ENCODE measurements at places on chromosomes 3 and 15. TPM values are rescaled to one million over a fixed set of nuclear protein-coding genes. Genes with fewer than 3 reads are reported as not detected.

The ISLR gene
- total RNA-seq, result 2.4 TPM

The TNIK gene
- 9.8 TPM for total RNA-seq

The CADPS gene
- 0.17 TPM for total RNA-seq

The CLDN1 gene
- total RNA-seq, result 92.0 TPM

The ATP13A5 gene
- not detected for total RNA-seq

The PLS1 gene
- total RNA-seq, result 21.9 TPM

- H3K27me3 ChIP-seq, result no peaks in the 10 kb centered on the region
- H3K4me3 ChIP-seq, result no peak overlapping the region
- H3K36me3 ChIP-seq, result no peaks in the 10 kb centered on the region
- no peaks in the 10 kb centered on the region for H3K4me1 ChIP-seq
Measured at GRCh38 chr3:137385922-137386321, 378.2 kb upstream of the SOX14 start.

DNA sequence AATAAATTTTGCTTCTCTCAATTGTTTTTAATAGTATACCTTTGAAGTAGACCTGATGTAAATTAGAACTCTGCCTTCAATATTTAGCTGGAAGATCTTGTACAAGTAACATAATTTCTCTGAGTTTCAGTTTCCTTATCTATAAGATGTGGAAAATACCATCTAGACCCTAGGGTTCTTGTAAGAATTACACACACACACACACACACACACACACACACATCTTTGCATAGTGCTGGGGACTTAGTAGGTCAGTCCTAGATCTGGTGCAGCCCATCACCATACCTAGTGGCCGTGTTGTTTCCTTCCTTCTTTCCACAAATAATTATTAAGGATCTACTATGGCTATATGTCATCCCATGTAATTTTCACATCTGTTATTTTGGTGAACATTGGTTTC is 11.0 kb downstream of the TRAT1 start:
- no peaks in the 10 kb centered on the region for H3K4me1 ChIP-seq
- no peak overlapping the region for H3K27ac ChIP-seq
- no peaks in the 10 kb centered on the region for H3K27me3 ChIP-seq
- H3K4me3 ChIP-seq, result no peak overlapping the region
- no peak for DNase-seq

- no peaks in the 10 kb centered on the region for H3K27me3 ChIP-seq
- no peak overlapping the region for H3K4me3 ChIP-seq
- H3K4me1 ChIP-seq, result no peaks in the 10 kb centered on the region
- no peak overlapping the region for H3K27ac ChIP-seq
Measured at GRCh38 chr15:68421115-68421551, 10.8 kb downstream of the ITGA11 start.

GRCh38 chr3:21393683-21394311 is 357.2 kb downstream of the ZNF385D start:
- no peak for DNase-seq
- H3K4me3 ChIP-seq, result no peak overlapping the region
- no peaks in the 10 kb centered on the region for H3K4me1 ChIP-seq
- H3K36me3 ChIP-seq, result no peaks in the 10 kb centered on the region

GRCh38 chr3:97711654-97712053 is 52.9 kb upstream of the ARL6 start:
- H3K4me1 ChIP-seq, result no peaks in the 10 kb centered on the region
- H3K36me3 ChIP-seq, result no peaks in the 10 kb centered on the region
- no peak for DNase-seq
- H3K27me3 ChIP-seq, result no peaks in the 10 kb centered on the region
- H3K4me3 ChIP-seq, result no peak overlapping the region
- H3K27ac ChIP-seq, result no peak overlapping the region

DNA sequence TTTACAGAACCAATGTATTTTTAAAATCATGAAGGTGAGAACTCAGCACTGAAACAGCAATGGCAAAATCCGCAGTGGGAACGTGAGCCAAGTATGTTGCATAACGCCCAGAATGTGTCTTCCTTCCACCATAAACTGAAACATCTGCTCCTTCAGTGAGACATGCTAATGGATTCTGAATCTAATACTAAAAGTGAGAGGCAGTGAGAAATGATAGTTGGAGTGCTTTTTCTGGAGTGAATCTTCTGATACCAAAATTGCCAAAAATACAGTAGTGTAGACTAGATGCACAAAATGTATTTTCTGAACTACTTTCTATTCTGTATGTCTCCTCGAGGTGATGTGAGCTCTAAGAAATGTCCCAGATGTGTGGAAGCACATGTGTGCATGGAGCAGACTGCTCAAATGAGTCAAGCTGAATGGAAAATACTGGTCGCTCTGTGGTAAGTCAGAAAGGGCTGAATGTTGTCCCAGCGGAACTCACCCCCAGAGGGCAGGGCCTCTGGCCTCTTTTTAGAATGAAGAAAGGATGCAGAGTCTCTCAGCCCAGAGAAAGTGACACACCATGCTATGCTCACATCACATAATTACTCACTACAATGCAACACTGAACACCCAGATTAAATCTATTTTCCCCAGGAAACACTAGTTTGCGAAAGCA is 73.0 kb downstream of the ATP10A start:
- H3K27ac ChIP-seq, result no peak overlapping the region
- DNase-seq, result no peak
- H3K27me3 ChIP-seq, result peaks cover 2% of the 10 kb centered on the region
- no peaks in the 10 kb centered on the region for H3K36me3 ChIP-seq
- H3K4me1 ChIP-seq, result no peaks in the 10 kb centered on the region

GRCh38 chr3:14200276-14200675 is 21.7 kb downstream of the LSM3 start:
- H3K27me3 ChIP-seq, result no peaks in the 10 kb centered on the region
- peaks cover 7% of the 10 kb centered on the region for H3K4me1 ChIP-seq
- H3K4me3 ChIP-seq, result no peak overlapping the region

- H3K4me3 ChIP-seq, result no peak overlapping the region
- no peaks in the 10 kb centered on the region for H3K27me3 ChIP-seq
- no peaks in the 10 kb centered on the region for H3K36me3 ChIP-seq
- no peak for DNase-seq
- H3K27ac ChIP-seq, result no peak overlapping the region
Measured at GRCh38 chr3:14246414-14246813, 67.8 kb downstream of the LSM3 start.

- peaks cover 5% of the 10 kb centered on the region for H3K4me1 ChIP-seq
- H3K36me3 ChIP-seq, result no peaks in the 10 kb centered on the region
- no peak overlapping the region for H3K27ac ChIP-seq
- DNase-seq, result no peak
- no peak overlapping the region for H3K4me3 ChIP-seq
- no peaks in the 10 kb centered on the region for H3K27me3 ChIP-seq
Measured at GRCh38 chr3:14398797-14399106, 3.7 kb upstream of the SLC6A6 start.

DNA sequence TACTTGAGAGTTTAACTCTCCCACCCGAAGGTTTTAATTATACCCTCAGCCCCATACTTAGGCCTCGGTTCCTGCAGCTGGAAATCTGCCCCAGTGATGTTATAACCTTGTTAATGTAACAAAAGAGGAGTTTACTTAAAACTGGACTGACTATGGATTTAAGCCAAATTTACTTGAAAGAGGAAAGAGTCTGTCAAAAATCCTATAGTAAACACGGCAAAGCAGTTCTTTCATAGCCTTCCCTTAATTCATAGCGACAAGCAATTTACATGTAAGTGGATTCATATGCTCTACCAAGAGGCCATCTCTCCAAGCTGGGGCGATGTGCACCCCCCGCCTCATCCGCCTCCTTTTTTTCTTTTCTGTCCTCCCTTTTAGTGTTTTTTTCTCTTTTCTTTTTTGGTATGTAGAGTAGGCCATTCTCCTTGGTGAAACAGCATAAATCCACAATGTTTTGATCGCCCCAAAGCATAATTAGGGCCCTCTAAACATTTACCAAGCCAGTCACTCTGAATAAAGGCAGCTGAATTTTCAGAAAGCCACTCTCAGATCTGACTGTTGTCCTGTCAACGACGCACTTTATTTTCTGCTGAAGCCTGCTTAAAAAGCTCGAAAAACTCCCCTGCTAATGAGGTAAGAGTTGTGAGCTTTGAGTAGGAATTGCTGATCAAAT is 373.1 kb upstream of the WNT5A start:
- H3K4me1 ChIP-seq, result no peaks in the 10 kb centered on the region
- H3K27me3 ChIP-seq, result no peaks in the 10 kb centered on the region
- no peak overlapping the region for H3K4me3 ChIP-seq
- DNase-seq, result no peak
- no peak overlapping the region for H3K27ac ChIP-seq
- H3K36me3 ChIP-seq, result no peaks in the 10 kb centered on the region

DNA sequence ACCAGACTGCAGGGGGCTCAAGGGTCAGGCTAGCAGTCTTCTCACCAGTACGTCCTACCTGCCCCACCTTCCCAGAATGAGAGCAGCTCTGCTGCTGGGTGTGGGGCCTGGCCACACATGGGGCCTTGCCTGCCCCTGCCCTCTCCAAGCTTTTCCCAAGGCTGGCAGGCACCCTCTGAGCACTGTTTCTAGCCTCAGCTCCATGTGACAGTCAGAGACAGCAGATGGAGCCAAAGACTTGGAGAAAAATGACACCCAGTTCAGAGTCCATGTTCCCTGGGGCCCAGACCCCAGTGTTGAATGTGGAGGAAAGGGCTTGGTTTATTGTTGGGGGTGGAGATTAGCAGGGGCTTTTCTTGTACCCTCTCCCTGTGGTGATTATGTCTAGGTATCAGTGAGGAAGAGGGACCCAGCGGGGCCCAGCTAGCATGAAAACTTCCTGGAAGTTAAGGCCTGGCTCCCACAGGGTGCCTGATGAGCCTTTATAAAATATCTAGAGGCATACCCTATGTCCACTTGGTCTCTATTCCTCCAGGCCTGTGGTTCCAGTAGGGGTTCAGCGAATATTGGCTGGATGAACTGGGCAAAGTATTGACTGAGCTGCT is 153.8 kb downstream of the EEFSEC start:
- H3K4me3 ChIP-seq, result no peak overlapping the region
- no peaks in the 10 kb centered on the region for H3K27me3 ChIP-seq
- no peaks in the 10 kb centered on the region for H3K4me1 ChIP-seq
- no peaks in the 10 kb centered on the region for H3K36me3 ChIP-seq
- DNase-seq, result peak; percentile 32

DNA sequence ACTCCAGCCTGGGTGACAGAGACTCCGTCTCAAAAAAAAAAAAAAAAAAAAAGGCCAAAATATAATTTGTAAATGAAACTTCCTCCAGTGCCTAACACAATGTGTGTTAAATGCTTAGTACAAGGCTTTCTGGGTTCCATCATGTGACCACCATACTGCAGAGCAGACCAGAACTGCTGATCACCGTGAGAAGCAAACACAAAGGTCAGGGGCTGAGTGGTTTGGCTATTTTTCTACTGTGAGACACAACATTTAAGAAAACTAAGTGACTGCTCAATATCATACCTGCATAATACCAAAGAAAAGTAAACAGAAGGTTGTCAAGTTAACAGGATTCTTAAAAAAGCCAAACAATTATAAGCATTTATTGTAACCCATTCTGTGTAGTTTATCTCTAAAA is 13.2 kb downstream of the ABCC5 start:
- no peak overlapping the region for H3K4me3 ChIP-seq
- no peaks in the 10 kb centered on the region for H3K36me3 ChIP-seq
- H3K4me1 ChIP-seq, result no peaks in the 10 kb centered on the region
- no peaks in the 10 kb centered on the region for H3K27me3 ChIP-seq

DNA sequence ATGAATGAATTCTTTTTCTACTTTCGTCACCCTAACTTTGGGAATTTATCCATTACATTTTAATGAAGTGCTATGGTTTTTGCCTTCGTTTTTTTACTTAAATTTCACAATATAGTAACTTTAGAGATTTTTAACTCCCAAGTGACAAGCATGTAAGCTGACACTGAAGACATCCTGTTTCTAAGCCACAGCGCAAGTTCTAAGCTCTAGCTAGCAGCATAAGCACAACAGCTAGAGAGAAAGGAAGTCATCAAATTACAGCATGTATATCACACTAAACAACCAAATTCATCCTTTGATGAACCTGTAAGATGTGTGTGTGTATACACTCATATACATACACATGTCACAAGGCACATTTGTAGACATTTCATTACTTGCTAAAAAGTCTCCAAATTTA is 119.3 kb downstream of the P3H2 start:
- no peaks in the 10 kb centered on the region for H3K4me1 ChIP-seq
- H3K27me3 ChIP-seq, result no peaks in the 10 kb centered on the region
- no peak for DNase-seq
- no peak overlapping the region for H3K4me3 ChIP-seq
- H3K36me3 ChIP-seq, result no peaks in the 10 kb centered on the region

DNA sequence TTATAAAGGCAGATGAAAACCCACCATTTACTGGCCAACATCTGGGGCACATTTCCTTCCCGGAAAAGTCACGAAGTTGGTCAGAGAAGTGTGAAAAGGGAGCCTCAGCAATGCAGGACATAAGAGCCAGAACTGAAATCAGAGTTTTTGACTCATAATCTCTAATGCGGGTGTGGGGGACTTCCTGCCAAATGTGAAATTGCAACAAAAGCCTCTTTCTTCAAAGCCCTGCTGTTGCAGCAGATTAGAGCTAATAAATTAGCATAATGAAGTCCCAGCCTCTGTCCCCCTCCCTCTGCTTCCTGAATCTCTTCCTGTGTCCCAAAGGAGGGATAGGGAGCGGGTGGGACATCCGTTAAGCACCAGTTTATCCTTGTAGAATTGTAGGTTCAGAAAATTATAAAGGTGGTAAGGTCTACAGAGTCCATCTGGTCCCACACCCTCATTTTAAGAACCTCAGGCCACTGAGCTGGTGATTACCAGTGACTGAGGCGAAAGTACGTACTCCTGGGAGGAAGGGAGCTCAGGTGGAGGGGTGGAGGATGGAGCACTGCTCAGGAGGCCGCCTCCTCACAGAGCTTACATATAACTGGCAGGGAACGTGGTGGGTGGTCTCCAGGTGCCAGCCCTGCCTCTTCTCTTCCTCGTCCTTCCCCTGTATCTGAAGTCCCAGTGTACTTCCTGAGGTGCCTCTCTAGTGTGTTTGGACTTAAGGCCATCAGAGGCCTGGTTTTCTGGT is 35.0 kb downstream of the ST6GAL1 start:
- peaks cover 3% of the 10 kb centered on the region for H3K4me1 ChIP-seq
- no peaks in the 10 kb centered on the region for H3K27me3 ChIP-seq
- H3K36me3 ChIP-seq, result no peaks in the 10 kb centered on the region
- H3K4me3 ChIP-seq, result no peak overlapping the region
- no peak overlapping the region for H3K27ac ChIP-seq
- DNase-seq, result no peak

Measured in liver (tissue), 10 donors.